MCF 10A (cell line): ENCODE measurements at places on chromosomes 2 and 18. TPM values are rescaled to one million over a fixed set of nuclear protein-coding genes. Genes with fewer than 3 reads are reported as not detected.

The PKDCC gene
- total RNA-seq: 0.49 and 0.96 TPM in 2 replicates

The ASXL2 gene
- total RNA-seq: 34.0 and 35.3 TPM in 2 replicates

The DNAH7 gene
- 0.91 and 0.98 TPM in 2 replicates for total RNA-seq

The LCT gene
- not detected in 2 replicates for total RNA-seq

The GAREM1 gene
- 21.4 and 24.0 TPM in 2 replicates for total RNA-seq

The SNTG2 gene
- total RNA-seq: not detected in 2 replicates

The DES gene
- total RNA-seq: not detected in 2 replicates
